ENCODE measurements at places on chromosomes 7 and 10.

- no peak for DNase-seq
These were observed 471.7 kb downstream of the GRM8 start for GRCh38 chr7:126780993-126781392.

- no peak for DNase-seq
These were observed 116.1 kb downstream of the STRA8 start for GRCh38 chr7:135349746-135350145.

- DNase-seq = no peak
These were observed 22.1 kb downstream of the POT1 start for GRCh38 chr7:124907490-124907889.

- no peak for DNase-seq
These were observed 34.0 kb upstream of the DKK1 start for GRCh38 chr10:52280051-52280450.

DNA sequence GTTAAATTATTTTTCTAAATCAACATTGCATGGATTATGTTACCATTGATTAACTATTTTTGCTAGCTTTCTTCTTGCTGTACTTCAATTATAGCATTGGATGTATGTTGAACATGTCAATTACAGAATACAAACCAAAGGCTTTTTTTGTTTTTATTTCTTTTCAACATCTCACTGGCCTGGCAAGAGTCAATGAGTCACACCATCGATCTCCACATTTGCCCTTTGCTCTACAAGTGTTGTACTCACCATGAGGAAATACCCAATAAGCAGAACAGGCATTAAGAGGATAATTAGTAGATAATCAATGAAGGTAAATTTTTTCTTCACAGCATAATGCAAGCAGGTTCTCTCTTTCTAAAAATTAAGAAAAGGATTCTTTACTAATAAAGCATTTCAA lies 23.3 kb downstream of the ANKRD22 start:
- no peak for DNase-seq

- DNase-seq = no peak
These were observed 210.5 kb downstream of the ARHGAP21 start for GRCh38 chr10:24513155-24513554.
